ENCODE measurements at places on chromosomes 13 and 19. TPM values are rescaled to one million over a fixed set of nuclear protein-coding genes. Genes with fewer than 3 reads are reported as not detected.

The PCDH20 gene
- not detected for polyA plus RNA-seq

The ZNF888 gene
- 1.4 TPM for polyA plus RNA-seq

The SLAIN1 gene
- not detected for polyA plus RNA-seq

The IZUMO4 gene
- polyA plus RNA-seq = 3.8 TPM

The KIR2DL4 gene
- not detected for polyA plus RNA-seq

The ALKBH6 gene
- polyA plus RNA-seq = 31.0 TPM

The SLC6A16 gene
- polyA plus RNA-seq = 0.25 TPM

The CALR3 gene
- 0.03 TPM for polyA plus RNA-seq

The ZNF709 gene
- 0.46 TPM for polyA plus RNA-seq

The FPR3 gene
- not detected for polyA plus RNA-seq

The SHANK1 gene
- polyA plus RNA-seq = 0.08 TPM

The SPC24 gene
- 23.0 TPM for polyA plus RNA-seq

The GARIN5B gene
- not detected for polyA plus RNA-seq

Data from foreskin keratinocyte (primary cell).